ENCODE measurements at places on chromosomes 12 and 14.
A peak's percentile ranks its signal among the peaks of the same experiment; 100 is the strongest.

DNA sequence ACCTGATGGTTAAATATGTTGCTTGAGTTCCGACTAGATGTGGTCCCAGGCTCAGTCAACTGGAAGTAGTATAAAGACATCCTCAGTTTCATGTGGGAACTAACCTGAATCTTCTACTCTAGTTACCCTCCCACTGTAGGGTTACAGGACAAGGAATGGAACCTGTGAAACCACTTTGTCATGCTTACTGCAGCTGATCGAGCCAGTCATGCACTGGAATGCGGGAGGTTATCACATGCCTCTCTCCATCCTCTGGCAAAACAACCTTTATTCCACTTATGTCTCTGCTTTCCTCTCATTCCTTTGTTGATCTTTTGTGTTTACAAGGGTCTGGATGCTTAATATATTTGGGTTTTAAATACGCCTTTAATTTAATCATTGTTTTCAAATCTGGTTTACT is 111.9 kb upstream of the DDHD1 start:
- no peak for DNase-seq

GRCh38 chr14:21399311-21399870 is 15.6 kb upstream of the SUPT16H start:
- DNase-seq = no peak

- DNase-seq = no peak
Measured at GRCh38 chr14:52443506-52443905, 108.8 kb downstream of the TXNDC16 start.

DNA sequence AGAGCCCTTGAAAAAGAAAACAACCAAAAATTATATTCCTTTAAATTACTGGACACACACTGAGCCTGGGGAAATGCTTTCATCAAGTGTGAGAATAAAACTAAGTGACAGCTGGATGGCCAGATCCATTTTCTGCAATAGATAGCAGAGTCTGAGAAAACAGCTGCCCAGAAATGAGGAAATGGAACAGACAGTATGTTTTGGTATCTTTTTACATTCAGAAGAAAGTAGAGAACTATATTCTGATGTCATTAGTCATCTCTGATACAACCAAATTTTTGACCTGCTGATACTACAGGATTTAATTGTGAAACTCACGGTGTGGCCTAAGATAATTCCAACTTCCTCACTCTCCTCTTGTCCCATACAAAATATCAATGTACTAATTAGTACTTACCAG is 78.2 kb downstream of the HMGA2 start:
- DNase-seq = no peak

- DNase-seq = no peak
Measured at GRCh38 chr14:83958359-83958758, 1571.6 kb upstream of the FLRT2 start.

DNA sequence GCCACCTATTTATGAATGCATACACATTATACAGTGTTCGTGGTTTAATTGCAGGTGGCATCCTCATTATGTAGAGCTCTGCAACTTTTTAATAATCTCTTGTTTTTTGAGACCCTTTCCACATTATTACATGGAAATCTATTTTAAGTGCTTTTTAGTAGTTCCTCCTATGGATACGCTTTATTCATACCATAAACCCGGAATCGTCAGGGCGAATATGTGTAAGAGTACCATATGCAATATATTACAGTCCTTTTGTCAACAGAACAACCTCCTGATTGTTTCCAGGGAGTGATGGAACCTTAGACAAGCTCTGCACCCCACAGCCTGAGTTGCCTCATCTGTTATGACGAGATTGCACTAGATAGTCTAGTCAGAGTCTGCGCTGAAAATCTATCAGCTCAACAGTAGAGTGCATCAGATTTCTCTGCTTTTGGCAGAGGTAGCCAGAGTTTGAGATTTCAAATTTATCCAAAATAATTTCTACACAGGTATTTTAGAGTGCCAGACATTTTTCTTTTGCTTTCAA is 33.6 kb downstream of the EID3 start:
- no peak for DNase-seq

- DNase-seq = no peak
Measured at GRCh38 chr12:76713986-76714385, 49.9 kb upstream of the ZDHHC17 start.

DNA sequence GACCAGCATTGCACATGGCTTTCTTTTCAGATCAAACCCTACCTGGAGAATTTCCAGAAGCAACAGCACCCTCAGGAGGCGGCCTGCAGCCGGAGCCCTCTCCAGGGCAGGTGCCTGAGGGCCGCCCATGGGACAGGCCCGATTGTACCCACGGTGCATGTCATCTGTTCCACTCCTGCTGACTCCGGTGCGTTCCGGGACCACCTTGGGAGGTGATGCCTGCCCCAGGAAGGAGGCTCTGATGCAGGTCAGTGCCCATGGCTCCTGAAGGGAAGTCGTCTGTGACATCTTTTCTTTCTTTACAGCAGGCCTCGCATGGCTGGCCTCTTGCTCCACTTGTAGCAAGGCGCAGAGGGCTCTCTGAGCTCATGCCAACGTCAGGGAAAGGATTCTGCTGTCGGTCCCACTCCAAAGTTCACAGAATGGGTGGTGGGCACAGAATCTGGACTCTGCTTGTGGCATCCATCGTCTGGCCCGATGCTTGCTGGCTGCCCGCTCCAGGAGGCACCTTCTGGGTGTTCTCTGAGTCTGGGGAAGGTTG is 160.7 kb upstream of the RTL1 start:
- DNase-seq = no peak

DNA sequence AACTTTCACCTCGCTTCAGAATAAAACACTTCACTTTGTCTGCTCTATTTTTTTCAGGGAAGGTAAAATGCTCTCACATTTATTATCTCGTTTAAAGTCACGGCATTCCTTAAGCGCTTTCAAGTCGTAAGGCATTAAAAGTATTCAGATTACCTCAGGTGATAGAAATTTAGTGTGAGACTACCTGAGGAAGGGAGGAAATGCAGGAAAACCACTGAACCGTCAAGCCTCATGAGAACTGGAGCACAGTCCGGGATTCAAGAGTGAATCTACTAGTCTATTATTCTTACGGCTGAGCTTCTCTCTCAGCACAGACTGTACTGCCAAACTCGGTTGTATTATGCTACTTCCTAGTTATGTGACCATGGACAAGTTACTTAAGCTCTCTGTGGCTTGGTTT is 8.3 kb upstream of the PPFIBP1 start:
- DNase-seq = no peak

DNA sequence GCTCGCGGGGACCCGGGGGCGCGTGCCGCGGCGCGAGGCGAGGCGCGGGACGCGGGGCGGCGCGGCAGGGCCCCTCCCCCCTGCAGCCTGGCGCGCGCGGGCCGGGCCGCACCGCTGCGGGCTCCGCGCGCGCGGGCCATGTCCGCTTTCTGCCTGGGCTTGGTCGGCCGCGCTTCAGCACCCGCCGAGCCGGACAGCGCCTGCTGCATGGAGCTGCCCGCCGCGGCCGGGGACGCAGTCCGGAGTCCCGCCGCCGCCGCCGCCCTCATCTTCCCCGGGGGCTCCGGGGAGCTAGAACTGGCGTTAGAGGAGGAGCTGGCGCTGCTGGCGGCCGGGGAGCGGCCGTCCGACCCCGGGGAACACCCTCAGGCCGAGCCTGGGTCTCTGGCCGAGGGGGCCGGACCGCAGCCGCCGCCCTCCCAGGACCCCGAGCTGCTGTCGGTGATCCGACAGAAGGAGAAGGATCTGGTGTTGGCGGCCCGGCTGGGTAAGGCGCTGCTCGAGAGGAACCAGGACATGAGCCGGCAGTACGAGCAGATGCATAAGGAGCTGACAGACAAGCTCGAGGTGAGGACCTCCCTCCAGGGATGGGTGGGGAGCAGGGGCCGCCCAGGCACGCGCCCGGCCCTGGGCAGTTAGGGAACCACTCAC is 820 bp downstream of the BICDL1 start:
- peak; percentile 35 for DNase-seq

DNA sequence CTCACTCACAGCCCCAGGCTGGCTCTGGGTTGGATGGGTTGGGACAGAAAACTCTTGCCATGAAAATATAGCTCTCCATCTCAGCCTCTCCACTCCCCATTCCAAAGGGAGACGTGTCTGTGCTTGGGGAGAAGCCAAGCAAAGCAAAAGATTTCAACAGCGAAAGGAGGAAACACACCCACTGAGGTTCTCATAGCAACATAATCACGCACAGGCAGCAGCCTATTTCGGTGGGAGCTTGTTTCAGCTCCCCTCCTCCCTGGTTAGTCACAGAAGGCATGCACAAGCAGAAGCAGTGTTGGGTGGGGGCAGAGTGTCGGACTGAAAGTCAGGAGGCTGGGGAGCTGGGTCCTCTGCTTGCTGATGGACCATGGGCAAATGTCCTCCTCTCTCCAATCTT is 1.9 kb upstream of the PRMT8 start:
- DNase-seq = no peak

DNA sequence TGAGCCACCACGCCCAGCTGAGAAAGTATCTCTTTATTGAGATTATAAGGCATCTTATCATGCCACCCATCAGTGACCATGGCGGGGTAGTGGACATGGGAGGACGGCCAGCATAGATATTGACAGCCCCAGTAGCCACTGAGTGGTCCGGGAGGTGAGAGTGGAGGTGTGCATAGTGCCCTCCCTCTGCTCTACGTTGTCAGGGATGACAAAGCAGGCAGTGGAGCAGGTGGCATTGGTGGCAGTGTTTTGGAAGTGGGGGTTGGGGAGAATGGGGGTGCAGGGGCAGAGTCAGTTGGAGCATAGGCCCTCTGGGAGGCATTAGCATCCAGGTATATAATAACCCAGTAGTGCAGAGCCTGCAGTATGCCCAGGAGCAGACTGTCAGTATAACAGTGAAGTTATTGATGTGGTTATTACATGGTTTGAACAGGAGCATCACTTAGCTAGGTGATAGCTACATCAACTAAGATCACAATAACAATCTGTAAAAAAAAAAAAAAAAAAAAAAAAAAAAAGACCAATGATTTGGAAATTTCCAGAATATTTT is 41.1 kb downstream of the GNG2 start:
- no peak for DNase-seq
